AG08396 (cell line): ENCODE measurements at places on chromosomes 5 and 9.
A peak's percentile ranks its signal among the peaks of the same experiment; 100 is the strongest.

- no peak for DNase-seq
These were observed 15.7 kb upstream of the POMT1 start for GRCh38 chr9:131487001-131487400.

DNA sequence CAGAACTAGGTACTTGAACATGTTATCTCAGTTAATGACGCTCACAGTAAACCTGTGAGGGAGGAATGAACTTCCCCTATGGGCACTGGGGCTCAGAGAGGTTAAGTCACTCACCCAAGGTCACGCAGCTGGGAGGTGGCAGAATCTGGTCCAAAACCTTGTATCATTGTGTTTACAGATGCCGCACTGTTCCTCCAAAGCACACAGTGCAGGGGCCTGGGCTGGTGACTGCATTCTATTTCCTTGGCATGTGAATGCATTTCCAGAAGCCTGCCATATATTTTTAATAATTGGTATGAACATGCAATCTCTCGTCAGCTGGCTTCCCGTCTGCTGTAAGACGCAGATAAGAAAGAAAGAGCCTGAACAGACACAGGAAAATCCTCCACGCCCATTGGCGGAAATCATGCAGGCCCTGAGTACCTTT lies 77.0 kb upstream of the TBC1D2 start:
- peak; percentile 0 for DNase-seq

DNA sequence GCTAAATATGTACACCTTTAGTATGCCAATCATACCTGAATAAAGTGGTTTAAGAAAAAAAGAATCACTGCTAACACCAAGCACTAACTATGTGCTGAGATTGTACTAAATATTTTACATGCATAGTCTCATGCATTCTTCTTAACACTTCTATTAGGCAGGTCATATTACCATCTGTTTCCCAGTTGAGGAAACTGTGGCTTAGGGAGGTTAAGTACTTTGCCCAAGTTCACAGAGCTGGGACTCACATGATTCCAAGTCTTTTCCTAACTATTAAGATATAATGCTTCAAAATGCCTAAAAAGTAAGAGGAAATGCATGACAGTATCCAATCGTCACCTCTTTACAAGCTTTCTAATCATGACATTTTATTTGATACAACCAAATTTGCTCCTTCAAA lies 69.2 kb upstream of the PLPP6 start:
- no peak for DNase-seq

DNA sequence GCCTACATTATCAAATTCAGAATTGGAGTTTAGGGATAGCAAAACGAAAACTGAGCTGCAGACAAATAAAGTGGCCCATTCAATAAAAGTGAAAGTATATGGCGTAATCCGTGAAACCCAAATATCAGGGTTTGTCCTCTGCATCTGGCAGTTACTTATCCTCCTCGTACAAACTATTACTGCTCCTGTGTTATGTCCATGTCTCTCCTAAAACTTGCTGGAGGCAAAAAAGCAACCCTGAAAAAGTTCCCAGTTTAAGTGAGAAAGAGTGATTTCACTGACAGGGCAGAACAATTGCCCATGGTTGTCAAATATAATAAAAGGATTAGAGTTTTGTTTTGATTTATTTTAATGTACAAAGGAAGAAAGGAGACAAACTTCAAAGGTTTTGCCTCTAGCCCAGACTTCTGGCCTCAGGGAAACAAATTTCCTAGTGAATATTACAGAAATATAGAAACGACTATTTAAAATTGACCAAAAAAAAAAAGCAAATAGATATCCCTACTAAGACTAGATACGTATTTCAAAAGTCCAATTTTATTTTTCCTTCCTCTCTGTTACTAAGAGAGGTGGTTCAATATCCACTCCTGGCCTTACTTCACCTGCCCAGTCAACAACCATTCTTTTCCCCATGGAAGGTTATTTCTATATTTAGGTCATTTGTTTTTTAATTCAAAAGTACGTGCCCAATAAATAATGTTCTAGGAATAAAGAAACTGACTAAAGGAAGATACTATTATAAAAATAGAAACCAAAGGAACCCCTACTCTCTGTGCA lies 50.0 kb downstream of the NFIB start:
- DNase-seq: no peak

DNA sequence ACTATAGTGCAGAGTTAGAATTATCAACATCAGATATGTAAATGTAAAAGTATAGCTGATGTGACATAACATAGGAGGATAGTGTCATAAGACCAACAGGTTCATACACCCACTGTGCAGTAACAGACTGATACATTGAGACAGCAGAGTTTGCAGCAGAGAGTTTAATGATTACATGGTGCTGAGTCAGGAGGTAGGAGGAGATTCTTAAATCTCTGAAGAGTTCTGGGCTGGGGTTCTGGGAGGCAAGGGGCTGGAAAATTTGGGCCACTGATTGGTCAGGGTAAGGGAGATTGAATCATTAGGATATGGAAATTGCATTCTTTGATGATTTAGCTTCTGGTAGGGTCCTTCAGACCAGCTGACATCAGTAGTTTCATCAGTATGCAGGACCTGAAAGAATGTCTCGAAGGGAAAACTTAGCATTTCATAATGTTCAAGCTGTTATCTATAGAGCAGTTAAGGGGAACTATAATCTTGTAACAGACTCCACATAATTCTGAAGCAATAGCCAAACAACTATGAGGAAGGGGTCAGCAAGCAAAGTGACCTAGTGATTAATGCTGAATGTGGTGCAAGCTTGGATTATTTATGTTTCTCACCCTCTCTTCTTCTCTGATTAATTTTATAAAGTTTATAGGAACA lies 35.6 kb downstream of the CCL28 start:
- DNase-seq: no peak

DNA sequence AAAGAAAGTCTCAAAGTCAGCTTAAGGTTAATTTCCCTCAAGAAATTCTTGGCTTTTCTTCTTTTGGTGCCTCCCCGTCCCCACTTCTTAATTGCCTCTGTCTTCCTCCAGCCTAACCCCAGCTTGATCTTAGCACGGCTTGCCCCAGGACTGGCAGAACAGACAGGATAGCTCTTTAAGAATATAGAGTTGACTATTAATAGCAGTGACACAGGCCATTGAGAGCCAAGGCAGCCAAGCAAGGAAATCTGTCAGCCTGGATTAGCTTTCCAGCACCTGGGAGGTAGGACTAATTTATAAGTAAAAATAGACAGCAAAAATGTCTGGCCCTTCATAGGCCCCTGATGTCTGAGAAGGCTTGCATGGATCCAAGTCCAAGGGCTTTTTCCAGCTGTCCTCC lies 384.6 kb upstream of the SLC30A5 start:
- DNase-seq: no peak

DNA sequence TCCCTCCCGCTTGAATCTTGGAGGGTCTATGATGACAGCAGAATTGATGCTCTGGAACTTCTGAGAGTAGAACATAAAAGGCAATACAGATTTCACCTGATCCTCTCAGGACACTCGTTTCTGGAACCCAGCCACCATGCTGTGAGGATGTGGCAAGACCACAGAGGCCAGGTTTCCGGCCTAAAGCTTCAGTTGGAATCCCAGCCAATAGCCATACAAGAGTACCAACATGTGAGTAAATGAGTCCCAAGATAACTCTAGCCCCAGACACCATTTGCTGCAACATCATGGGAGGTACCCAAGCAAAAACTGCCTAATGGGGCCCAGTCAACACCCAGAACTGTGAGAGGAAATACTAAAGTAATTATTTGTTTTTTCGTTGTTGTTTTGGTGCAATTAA lies 65.7 kb upstream of the MARCHF11 start:
- DNase-seq: no peak

DNA sequence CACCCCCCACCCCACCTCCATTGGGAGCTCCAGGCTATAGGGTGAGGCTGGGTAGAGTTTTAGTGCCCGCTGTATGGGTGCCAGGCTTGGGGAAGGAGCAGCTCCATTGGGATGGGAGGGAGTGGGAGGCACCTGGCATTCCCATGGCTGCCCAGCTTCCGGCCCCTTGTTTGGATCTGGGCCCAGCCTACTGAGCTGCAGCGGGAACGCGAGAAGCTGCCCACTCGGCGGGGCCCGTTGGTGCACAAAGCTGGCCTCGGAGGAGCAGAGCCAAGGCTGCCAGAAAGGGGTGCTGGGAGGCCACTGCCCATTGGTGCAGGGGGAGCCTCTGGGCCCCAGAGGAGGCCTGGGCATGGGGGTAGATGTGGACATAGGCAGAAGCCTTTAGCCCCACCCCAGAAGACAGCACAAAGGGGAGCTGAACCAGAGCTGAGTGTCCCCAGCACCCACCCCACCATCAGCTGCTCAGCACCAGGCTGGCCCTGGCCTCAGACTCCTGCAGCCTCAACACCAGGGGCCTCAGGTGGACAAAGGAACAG lies 4.4 kb downstream of the LCN9 start:
- peak; percentile 2 for DNase-seq

- no peak for DNase-seq
These were observed 81.2 kb upstream of the DNAH5 start for GRCh38 chr5:14025569-14026286.

DNA sequence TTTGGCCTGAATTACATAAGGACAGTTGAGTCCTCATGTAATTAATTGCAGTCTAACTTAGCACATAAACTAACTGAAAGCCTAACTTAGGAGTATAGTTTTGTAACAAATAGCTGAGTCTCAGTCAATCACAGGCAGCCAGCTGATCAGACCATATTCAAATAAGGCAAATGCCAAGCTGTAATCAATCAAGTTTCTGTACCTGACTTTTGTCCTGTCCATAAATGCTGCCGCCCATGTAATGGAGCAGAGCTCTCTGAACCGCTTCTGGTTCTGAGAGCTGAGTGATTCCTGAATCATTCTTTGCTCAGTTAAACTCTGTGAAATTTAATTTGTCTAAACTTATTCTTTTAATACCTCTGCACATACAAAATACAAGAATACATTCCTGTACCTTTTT lies 104.8 kb downstream of the TSSK1B start:
- DNase-seq: no peak

DNA sequence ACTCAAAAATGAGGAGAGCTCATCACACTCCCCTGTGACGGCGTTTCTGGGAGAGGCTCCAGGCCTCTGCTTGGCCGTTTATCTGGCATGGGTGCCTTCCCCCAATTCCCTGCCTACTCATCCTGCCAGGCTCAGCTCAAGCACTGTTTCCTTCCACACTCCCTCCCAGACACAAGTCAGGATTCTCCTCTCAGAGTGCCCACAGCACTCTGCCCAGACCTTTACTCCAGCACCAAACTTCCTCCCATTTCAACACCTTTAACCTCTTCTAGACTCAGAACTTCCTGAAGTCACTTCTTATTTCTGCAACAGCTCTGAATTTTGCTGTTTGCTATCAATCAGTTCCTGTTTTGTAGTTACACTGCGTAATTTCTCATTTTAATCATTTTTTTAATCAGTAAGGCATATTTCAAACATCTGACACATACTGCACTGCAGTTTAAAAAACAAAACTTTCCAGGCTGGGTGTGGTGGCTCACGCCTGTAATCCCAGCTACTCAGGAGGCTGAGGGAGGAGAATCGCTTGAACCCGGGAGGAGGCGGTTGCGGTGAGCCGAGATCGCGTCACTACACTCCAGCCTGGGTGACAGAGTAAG lies 16.0 kb downstream of the TRMO start:
- no peak for DNase-seq

DNA sequence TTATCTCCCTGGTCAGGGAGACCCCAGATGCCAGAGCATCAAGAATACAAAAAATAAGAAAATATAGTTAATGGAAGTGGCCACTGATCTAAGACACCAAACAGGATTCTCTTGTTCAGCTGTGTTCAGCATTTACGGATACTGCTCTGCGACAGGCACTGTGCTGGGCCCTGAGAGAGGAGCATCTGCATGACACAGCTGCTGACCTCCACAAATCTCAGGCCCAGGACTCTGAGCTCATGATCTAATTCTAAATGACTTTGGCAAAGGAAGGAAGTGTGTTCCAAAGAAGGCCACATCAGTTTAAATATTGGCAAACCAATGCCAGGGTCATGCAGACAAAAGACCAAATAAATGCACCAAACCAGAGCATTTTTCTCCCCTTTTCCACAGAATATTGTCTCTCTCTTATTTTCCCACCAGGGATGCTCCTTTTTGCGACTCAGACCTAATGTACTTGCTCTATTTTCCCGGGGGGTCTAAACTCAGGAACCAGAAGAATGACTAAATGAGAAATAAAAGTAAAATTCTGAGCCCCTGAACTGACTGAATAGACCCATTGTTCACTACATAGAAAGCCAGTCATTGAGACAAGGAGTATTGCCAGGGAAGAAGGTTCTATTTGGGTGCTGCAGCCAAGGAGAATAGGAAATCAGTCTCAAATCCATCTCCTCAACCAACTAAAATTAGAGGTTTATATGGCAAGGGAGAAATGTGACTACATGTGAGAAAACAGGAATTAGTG lies 1.4 kb upstream of the AGGF1 start:
- DNase-seq: no peak

- DNase-seq: no peak
These were observed 32.3 kb downstream of the HK3 start for GRCh38 chr5:176866707-176867310.

GRCh38 chr9:33374634-33375237 lies 27.6 kb downstream of the AQP7 start:
- DNase-seq: peak; percentile 79

- no peak for DNase-seq
These were observed 167.5 kb downstream of the DAB2IP start for GRCh38 chr9:121818841-121819427.

DNA sequence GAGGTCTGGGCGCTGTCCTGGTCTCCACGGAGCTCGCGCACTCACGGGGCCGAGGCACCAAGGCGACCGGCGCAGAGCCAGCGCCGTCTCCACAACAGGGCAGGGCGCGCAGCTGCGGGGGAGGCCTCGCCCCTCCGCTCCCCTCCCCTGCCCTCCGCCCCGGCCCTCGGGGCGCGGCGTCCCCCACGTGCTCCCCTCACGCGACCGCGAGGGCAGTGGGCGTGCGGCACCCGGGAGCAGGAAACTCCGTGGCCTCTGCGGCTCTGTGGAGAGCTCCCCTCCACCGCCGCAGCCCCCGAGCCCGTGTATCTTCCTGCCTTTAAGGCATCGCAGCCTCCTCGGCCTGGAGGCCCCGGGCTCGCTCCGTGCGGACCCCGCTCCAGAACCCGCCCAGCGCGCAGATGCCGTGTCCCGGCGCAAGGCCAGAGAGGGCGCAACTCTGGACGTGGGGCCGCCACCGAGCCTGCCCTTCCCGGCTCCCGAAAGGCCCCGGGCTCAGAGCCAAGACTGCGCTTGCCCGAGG lies 708 bp upstream of the TUBB4B start:
- DNase-seq: peak; percentile 85

GRCh38 chr9:90956026-90956810 lies 154.6 kb downstream of the SYK start:
- DNase-seq: peak; percentile 59

GRCh38 chr9:95407524-95407923 lies 90.0 kb upstream of the FANCC start:
- no peak for DNase-seq

- no peak for DNase-seq
These were observed 115.2 kb upstream of the LHFPL2 start for GRCh38 chr5:78763659-78764189.

GRCh38 chr9:34898846-34899245 lies 59.2 kb upstream of the PHF24 start:
- DNase-seq: no peak

- DNase-seq: no peak
These were observed 39.7 kb downstream of the PLPP7 start for GRCh38 chr9:131329241-131329641.

- DNase-seq: no peak
These were observed 2.0 kb downstream of the TENT4A start for GRCh38 chr5:6715271-6715670.
